ENCODE measurements at places on chromosomes 12 and 14.
A peak's percentile ranks its signal among the peaks of the same experiment; 100 is the strongest.

DNA sequence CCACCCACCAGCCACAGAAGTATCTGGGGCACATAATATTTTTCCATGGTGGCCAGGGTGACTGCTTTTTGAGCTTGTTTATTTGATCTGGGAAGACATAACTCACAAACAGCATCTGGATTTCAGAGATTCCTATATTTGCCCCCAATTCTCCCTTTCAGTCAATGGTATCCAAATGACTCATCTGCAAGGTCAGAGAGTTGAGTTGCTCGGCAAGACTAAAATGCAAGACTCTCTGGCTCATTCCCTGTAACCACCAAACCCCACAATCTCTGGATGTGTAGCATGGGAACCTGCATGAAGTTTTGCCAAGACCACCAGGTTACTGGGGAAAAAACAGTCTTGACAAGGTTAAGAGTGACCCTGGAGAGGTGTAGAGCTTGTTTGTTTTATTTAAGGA is 174.9 kb upstream of the FAR2 start:
- no peak for DNase-seq

- DNase-seq = no peak
Measured at GRCh38 chr12:69167648-69168165, 71.7 kb upstream of the CPSF6 start.

GRCh38 chr12:45543887-45544286 is 185.6 kb upstream of the ARID2 start:
- peak; percentile 24 for DNase-seq

DNA sequence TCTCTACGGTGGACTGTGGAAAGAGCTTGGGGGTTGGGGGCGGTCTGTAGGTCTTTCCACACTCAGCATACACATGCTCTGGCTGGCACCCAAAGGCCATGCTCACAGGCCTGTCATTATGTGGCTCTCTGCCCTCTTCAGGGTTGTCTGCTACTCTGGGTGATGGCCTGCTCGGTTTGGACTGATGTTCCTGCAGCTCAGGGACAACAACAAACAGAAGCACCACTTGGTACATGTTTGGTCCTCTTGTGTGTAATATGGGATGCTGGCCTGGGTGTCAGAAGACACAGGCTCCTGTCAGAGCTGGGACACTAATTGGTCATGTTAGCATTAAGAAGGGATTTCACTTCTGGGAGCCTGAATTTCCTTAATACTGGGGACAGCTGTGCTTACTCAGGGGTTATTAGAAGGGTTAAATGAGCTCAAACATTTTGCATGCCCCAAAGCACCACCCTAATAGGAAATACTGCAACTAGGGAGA is 32.7 kb upstream of the SELPLG start:
- no peak for DNase-seq

GRCh38 chr12:130828895-130829294 is 10.2 kb downstream of the STX2 start:
- no peak for DNase-seq

DNA sequence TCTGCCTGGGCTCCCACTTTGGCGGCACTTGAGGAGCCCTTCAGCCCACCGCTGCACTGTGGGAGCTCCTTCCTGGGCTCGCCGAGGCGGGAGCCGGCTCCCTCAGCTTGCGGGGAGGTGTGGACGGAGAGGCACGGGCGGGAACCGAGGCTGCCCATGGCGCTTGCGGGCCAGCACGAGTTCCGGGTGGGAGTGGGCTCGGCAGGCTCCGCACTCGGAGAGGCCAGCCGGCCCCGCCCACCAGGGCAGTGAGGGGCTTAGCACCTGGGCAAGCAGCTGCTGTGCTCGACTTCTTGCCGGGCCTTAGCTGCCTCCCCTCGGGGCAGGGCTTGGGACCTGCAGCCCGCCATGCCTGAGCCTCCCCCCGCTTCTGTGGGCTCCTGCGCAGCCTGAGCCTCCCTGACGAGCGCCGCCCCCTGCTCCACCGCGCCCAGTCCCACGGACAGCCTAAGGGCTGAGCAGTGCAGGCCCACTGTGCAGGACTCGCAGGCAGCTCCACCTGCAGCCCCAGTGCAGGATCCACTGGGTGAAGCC is 44.6 kb downstream of the R3HDM2 start:
- no peak for DNase-seq

GRCh38 chr12:6171409-6172015 is 28.7 kb upstream of the CD9 start:
- no peak for DNase-seq

DNA sequence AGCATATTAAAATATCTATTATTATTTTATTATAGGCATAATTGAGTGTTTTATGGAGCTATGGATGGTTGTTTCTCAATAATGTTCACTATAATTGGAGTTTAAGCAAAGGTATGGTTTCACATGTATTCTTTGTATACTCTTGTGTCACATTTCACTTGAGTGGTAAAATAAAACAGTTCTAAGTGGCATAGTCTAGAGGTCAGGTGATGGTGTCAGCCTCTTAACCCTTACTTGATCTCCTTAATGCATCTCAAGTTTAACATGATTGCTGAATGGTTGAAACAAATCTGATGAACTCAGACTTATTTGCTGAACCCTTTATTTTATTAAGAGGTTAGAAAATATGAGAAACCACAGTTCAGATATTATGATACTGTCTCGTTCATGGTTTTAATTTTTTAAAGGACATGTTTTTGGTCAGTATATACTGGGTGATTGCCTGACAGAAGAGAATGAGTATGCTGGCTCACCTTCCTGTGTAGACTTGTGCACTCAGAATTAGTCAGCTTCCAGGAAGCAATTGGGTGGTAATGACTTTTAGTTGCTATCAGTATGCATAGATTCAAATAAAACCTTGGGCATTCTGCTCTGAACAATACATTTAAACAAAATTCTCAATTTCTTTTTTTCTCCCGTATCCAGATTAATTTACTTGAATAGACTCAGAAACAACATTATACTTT is 464.6 kb downstream of the PCNX1 start:
- DNase-seq = no peak

DNA sequence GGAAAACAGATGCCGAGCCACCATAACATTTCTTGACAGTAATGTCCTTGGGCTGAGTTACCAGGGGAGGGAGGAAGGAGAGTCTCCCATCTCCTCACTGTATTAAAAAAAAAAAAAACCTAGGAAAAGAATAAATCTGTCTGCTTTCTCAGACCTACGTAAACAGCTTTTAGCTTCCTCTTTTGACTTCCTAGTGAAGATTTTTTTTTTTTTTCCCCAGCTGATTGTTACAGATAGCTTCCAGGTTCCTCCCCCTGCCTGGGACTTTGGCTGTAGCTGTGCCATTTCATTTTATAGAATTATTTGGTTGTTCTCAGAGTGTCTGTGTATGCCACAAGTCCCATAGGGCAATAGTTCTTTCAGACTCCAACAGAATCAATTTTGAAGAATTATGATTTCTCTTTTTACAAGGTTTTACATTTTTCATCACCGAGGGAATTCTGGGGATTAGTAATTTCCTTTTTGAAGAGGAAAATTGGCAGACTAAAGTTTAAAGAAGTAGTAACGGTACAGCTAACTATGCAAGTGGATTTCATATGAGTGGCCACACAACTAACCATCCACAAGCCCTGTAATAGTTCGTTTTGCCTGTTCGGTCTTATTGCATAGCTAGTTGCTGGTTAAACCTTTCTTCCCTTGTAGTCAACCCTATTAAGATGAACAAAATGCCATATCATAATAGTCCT is 23.1 kb upstream of the GNS start:
- no peak for DNase-seq

DNA sequence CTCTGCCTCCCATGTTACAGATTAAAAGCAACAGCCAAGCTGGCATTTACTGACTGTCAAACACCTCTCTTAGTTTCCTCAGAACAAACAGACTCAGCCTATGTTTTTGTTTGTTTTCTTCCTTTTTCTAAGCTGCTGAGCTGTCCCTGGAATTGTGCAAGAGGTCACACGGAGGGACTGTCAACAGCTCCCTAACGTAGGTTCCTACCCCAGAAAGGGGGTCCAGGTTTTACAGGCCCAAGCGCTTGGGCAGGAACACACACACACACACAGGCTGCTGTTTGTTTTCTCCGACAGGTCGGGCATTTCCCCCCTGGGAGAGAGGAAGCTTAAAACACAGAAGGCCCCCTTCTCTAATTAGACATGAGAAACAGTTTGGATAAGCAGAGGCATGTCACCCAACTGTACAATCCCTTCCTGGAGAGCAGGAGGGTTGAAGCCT is 739.6 kb upstream of the TBX3 start:
- no peak for DNase-seq
